ENCODE measurements at places on chromosomes 2 and 18.

DNA sequence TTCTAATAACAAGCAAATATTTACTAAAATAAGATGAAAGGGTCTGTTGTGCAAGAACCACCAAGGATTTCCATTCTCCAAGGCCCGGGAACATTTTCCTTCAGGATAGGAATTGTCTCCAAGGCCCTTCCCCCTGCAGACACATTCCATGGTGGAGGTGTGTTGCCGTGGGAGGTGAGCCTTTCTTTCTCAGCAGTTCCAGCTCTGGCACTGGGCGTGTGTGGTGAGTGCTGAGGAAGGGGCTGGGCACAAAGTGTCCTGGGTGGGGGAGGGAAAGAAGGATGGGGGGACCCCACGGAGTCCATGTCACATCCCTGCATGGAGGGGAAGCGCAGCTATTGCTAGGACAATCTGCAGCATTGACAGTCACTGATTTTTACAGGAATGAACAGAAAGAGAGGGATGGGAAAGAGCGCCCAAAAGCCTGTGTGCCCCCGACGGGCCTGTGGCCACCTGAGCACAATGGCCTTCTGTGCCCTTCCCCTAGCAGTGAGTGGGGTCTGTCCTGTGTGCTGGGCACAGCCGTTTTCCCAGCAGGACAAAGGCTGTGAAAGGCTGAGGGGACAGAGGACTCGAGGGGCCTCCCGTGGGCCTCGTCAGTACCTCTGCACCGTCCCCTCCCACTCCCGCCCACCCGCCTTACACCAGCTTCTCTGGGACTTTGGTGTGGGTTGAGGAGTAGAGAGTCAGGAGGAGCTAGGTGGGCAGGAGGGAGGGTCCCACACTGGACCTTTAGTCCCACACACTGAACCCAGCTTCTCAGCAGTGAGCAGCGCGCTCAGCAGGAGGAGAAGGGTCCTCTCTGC is 79.8 kb downstream of the PTGR3 start:
- DNase-seq = no peak

DNA sequence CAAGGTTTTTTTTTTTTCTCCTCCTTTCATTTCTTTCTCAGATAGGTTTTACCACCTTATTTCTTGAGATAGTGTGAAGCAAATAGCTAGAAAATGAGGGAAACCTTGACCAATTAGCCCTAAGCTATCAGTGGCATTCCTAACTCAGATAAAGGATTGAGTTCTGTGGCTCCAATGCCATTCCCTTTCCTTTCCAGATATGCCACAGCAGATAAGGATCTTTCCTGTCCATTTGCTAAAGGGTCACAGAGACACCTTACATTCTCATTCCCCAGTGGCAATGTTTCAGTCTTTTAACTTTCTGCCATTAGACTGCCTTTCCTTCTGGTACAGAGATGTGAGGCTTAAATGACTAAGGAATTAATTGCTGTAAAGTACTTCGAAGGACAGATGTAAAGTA is 81.7 kb downstream of the MGAT5 start:
- DNase-seq = no peak

- no peak for DNase-seq
Measured at GRCh38 chr2:121000804-121001203, 265.1 kb downstream of the GLI2 start.

GRCh38 chr2:47227532-47228279 is 72.6 kb upstream of the STPG4 start:
- DNase-seq = no peak

- DNase-seq = peak; percentile 48
Measured at GRCh38 chr18:9743200-9744016, 35.3 kb downstream of the RAB31 start.

DNA sequence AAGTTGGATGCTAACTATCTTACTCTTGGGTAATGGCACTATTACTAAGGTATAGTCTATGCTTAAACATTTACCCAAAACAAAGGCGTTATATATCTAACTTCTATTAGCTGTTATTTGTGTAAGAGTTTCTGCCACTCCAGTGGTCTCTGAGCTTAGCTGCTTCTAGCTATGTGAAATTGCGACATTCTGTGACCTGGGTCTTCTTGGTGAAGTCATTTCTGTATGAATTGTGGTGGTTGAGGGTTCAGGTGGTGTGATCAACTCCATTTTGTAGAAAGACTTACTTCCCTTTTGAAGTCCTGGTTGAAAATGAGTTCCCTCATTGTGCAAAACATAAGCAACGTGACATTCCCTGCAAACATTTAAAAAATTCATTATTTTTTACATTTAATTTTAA is 221.6 kb downstream of the PIK3C3 start:
- no peak for DNase-seq

DNA sequence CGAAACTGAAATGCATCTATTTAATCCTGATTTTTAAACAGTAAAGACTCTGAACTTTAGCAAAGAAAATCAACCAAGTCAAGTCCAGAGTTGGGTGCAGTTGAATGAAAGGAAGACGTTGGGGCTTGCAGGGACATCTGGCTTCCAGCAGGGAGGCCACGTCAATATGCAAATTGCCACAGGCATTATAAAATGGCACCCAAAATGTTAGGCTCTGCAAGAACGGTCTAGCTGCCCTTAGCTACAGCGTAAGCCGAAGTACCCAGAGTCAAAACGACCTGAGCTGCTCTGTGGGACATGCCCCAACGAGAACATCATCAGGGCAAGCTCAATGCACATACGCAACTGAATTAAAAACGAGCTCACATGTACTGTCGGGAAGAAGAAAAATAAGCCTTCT is 30.7 kb downstream of the DOCK10 start:
- DNase-seq = no peak

GRCh38 chr2:197704434-197705120 is 592 bp upstream of the MARS2 start:
- DNase-seq = no peak
